HepG2 (cell line): ENCODE measurements at places on chromosomes 2 and 18.

- DNase-seq = no peak
- no peaks in the 10 kb centered on the region for H3K27me3 ChIP-seq
- H3K27ac ChIP-seq = no peak overlapping the region
- H3K4me3 ChIP-seq = no peak overlapping the region
- no peaks in the 10 kb centered on the region for H3K36me3 ChIP-seq
Observed at GRCh38 chr2:217364224-217364623, 504.4 kb upstream of the TNP1 start.

GRCh38 chr2:202870431-202871299 is 901 bp downstream of the ICA1L start:
- H3K36me3 ChIP-seq = no peaks in the 10 kb centered on the region
- H3K27ac ChIP-seq = peak overlapping the region; percentile 51
- peak overlapping the region; percentile 85 for H3K4me3 ChIP-seq
- no peaks in the 10 kb centered on the region for H3K27me3 ChIP-seq
- DNase-seq = peak; percentile 81
- peaks cover 6% of the 10 kb centered on the region for H3K4me1 ChIP-seq

DNA sequence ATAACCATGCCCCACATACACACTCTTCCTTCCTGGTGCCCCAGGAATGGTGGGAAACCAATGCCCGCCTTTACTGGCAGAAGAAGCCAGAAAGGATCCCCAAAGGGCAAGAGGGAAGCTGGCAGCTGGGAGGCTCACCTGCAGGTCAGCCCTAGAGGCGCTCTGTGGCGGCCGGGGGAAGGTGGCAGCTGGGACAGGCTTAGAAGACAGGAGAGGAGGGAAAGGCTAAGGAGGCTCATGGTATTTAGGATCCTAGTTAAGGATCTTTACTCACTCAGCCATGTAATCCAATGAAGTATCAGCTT is 23.8 kb downstream of the ADRA2B start:
- H3K27me3 ChIP-seq = peaks cover 37% of the 10 kb centered on the region
- no peak for DNase-seq
- no peaks in the 10 kb centered on the region for H3K36me3 ChIP-seq
- no peak overlapping the region for H3K27ac ChIP-seq
- no peak overlapping the region for H3K4me3 ChIP-seq

GRCh38 chr2:86044045-86044444 is 61.6 kb downstream of the POLR1A start:
- H3K27ac ChIP-seq = no peak overlapping the region
- no peaks in the 10 kb centered on the region for H3K27me3 ChIP-seq
- no peaks in the 10 kb centered on the region for H3K4me1 ChIP-seq
- H3K36me3 ChIP-seq = peaks cover 100% of the 10 kb centered on the region
- DNase-seq = no peak
- no peak overlapping the region for H3K4me3 ChIP-seq

GRCh38 chr2:22037274-22037673 is 913.5 kb downstream of the TDRD15 start:
- DNase-seq = no peak
- no peak overlapping the region for H3K4me3 ChIP-seq
- no peak overlapping the region for H3K27ac ChIP-seq
- no peaks in the 10 kb centered on the region for H3K27me3 ChIP-seq
- no peaks in the 10 kb centered on the region for H3K4me1 ChIP-seq
- no peaks in the 10 kb centered on the region for H3K36me3 ChIP-seq
